ENCODE measurements at places on chromosomes 7 and 10.

DNA sequence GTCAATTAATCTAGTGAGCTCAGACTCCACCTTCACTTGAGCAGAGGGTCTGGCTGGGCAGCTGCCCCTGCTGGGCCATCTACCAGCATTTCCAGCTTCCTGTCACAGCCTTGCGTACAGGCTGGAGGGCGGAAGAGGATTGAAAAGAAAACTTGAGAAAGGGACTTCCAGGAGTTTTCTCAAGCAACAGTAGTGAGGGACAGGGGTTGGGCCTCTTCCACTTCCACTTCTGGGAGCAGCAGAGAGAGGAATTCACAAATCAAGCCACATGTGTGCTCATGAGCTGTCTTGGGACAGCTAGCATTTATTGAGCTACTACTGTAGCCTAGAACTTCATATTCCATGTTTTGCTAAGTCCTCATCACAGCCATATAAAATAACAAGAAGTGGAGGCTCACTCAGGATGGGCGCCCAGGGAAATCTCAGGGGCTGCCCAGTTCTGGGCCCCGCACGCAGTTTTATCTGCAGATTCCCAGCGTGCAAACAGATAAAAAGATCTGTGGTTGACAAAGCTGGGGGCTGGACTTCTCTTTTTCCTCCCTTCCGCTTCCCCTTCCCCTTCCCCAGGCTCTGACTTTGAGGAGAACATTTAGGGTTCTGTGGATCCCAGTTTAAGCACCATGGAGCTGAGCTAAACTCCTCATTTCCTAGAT, 135.8 kb downstream of the RGS10 start:
- DNase-seq: no peak

- DNase-seq: no peak
Measured at GRCh38 chr10:93704451-93704850, 2.1 kb upstream of the FRA10AC1 start.

- no peak for DNase-seq
Measured at GRCh38 chr7:5200561-5201235, 10.7 kb downstream of the WIPI2 start.

DNA sequence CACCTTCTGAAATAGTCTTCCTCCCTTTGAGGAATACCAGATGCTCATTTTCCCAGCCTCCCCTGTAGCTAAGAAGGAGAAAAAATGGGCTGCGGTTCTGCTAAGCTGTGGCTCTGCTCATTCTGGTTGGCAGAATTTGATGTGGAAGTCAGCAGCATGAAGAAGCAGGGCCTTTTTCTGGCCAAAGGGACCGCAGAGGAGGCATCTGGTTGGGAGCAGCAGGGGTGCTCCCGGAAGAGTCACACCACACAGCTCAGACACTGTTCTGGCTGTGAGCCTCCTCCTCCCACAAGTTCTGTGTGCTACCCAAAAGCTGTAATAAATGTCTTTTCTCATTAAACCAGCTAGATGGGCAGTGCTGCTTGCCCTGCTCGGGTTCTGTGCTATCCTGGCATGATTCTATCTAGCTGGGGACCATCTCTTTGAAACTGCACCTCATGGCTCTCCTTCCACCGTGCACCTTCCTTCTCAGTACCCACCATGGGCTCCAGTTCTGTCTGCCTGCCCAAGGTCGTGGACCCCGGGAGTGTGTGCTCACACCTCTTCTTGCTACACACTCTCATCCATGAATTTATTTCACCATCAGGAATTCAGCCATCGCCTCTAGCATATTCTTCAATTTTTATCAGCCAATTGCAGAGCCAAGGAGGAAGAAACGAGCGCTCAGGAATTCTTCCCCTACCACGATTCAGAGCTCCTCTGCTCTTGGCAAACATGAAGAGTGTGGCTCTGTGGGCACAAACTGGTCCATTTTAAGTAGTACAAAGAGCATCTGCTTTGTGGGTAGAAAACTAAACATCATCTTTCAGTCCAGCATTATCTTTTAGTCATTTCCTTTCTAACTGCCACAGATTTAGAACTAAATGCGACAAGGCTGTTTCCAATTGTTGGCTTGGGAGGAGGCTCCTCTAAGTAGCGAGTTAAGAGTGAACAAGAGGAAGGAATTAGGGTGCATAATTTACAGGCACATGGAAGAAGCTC, 76.9 kb downstream of the FAM171A1 start:
- no peak for DNase-seq

GRCh38 chr7:88281749-88282148, 24.9 kb downstream of the STEAP4 start:
- no peak for DNase-seq

- DNase-seq: no peak
Measured at GRCh38 chr7:134440067-134440466, 18.8 kb downstream of the AKR1B1 start.

DNA sequence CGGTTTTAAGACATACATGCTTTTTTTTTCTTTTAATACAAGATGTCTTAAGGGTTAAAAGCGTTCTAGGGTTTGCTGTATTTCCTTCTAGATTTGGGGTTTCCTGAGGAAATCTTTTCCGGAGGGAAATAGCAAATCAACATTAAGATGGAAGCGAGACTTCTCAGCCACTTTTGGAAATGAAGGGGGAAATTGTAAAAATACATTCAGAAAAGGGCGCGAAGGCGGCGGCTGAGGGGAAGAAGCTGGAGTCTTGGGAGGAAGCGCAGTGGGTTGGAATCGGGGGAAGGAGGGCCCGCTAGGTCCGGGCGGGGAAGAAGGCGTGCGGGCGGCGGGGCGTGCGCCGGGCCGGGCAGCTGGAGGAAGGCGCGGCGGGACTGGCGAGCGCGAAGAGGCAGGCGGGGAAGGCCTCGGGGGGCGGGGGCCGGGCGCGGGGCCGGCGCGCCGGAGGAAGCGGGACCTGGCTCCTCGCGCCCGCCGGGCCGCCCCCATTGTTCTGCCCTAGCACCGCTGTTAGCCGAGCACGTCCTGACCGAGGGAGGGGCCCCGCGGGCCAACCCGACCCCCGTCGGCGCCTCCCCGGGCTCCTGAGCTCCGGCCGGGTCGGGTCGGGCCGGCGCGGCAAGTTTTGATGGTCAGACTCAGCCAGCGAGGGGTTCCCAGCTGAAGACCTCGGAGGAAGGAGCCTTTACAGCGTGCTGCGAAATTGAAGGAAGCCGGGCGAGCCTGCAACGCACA, 1.5 kb upstream of the SKIDA1 start:
- no peak for DNase-seq

DNA sequence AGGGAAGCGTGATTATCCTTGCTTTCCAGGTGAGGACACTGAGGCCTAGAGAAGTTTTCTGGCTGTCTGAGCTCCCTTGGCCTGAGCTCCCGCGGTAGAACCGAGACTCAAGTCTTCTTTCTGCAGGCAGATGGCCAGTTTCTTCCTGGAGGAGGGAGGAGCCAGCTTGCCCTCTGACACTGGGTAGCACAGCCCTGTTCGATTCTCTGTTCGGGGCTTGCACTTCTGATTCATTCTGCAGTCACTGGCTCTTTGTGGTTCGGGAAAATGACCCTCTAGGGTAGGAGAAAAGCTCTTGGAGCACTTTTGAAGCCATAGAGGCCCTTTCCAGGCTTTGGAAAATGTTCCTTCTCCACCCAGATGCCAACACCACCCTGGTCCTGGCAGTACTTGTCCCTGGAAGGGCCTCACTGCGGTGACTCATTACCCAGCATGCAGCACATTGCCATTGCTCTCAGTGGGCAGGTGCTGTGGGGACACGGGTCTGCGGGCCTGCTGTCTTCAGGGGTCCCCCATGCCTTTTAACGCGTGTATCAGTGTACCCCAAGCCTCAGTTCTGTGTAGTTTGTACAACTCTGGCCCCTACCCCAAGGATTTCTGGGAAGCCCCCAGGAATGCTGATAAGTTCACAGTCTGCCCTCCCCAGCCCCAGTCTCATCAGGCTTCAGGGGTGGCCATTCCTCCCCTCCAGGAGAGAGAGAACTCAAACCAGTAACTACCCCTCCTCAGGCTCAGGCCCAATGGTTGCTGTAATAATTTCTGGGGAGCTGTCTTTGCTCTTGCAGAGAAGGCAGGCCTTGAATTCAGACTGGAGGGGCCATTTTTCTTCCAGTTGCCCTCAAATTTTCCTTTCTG, 11.9 kb downstream of the CHST3 start:
- peak; percentile 39 for DNase-seq

- DNase-seq: no peak
Measured at GRCh38 chr7:21140622-21141021, 287.3 kb upstream of the SP4 start.

- DNase-seq: no peak
Measured at GRCh38 chr7:133754708-133755107, 372.4 kb upstream of the LRGUK start.

DNA sequence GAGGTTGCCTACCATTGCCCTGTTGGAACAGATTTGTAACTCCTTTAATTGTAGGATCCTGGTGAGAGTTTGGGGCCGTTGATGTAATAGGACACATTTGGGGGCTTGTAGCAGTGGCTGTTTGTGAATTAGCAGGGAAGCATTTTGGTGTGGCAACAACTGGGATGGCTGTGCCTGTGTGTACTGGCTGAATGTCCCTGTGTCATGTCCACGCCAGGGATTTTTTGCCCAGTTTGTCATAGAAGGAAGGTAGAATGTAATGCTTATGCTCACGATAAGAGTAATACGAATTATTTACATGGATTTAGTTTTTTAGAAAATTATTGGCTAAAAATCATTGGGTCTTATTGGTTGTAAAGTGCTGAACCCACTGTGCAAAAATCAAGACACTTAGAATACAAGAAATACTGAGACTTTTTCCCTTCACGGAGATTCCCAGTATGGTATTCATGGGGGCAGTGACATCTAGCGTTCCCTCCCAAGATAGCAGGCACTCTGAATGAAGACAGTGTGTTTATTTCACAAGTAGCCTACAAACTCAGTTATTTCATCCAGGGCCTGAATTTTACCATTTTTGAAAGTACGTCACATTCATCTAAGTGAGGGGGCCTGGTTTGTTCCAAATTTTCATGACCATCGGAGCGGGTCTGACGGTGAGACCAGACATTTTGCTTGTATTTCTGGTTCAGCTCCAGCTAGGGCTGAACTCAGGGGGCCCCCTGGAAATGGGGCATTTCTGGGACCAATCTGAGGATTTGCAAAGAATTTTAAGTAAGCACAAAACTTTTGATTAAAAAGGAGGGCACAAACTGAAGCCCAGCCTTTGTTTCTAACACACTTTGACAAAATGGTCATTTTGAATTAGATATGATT, 74.7 kb downstream of the CACNB2 start:
- DNase-seq: peak; percentile 40

DNA sequence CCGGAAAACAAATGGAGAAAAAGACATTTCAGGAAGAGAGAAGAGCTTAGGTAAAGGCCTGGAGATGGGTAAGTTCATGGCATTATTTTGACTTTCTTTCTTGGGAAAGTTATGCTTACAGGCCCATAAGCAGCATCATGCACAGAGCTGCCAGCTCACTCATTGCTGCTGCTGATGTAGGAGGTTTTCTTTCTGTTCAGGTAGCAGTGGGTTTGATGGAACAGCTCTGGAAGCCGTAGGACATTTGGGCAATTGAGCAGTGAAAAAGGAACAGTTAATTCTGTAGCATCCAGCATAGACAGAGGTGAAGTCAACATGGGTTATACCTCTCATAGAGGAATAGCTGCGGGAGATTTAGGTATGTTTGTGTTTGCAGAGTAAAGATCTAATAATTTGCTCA, 3.3 kb downstream of the CHN2 start:
- DNase-seq: no peak

- no peak for DNase-seq
Measured at GRCh38 chr10:26031300-26031699, 97.3 kb downstream of the MYO3A start.

- peak; percentile 3 for DNase-seq
Measured at GRCh38 chr10:14126697-14127440, 203.9 kb downstream of the FRMD4A start.

- no peak for DNase-seq
Measured at GRCh38 chr10:30935078-30935477, 96.6 kb downstream of the ZNF438 start.

DNA sequence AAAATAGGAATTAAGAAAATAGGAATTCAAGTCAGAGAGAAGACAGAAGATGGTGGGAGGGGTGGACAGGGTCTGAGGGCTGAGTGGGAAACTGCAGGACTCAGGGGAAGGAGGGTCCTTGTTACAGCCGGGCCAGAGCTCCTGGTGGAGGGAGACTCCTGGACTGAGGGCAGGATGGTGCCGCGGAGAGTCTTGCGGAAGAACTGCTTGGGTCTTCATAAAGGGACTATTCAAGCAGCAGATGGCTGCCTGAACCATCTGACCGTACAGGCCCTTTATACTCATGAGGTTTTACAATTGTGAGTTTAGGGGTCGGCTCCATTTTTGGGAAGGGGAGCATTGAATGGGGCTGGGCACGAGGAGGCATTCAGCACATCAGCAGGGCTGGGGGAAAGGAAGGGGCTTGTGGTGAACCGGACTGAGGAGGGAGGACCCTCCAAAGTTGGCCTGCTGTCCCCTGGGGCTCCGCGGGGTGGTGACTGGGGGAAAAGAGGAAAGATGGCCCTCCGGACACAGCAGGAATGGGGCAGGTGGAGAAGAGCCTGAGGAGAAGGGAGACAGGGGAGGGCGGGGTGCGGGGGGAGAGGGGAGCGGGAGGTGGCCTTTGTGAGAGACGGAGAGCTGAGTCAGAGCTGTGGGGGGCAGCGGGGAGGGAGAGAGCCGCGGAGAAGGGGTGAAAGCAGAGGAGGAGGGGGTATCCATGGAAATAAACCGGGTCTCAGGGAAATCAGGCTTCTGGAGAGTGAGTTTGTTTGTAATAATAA, 1.5 kb downstream of the FAM131B start:
- no peak for DNase-seq

- DNase-seq: no peak
Measured at GRCh38 chr10:133446979-133447378, 6.8 kb upstream of the SCART1 start.

GRCh38 chr7:40808378-40808942, 673.7 kb downstream of the SUGCT start:
- peak; percentile 94 for DNase-seq

- DNase-seq: no peak
Measured at GRCh38 chr10:71371750-71372166, 25.0 kb upstream of the CDH23 start.

DNA sequence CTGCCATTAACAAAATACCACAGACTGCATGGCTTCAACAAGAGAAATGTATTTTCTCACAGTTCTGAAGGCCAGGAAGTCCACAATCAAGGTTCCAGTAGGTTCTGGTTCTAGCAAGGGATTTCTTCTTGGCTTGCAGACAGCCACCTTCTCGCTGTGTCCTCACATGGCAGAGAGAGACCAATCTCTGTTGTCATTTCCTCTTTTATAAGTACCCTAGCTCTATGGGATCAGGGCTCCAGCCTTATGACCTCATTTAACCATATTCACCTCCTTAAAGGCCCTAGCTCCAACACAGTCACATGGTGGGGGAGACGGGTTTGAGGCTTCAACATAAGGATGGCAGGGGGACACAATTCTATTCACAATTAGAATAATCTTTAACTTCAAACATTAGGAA, 23.6 kb downstream of the ABI1 start:
- no peak for DNase-seq

All from kidney glomerular epithelial cell (primary cell).